Ammon's horn (tissue), 1 donor: ENCODE measurements at places on chromosomes 3 and 15.

DNA sequence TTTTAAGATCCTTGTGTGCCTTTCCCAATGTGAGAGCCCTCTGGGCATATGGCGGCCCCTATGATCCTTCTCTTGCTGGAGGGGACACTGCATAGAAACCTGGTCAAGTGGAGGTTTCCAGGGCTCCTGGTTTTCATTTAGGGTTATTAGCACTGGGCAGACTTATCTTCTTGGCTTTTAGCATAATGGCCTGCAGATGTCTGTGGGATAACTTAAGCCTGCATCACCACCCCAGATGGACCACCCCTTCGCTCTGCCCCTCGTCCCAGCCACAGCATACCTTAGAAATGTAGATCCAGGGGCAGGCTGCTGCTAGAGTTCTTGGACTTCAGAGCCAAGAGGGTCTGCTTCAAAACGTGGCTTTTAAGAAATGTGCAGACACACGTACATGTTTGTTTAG lies 340.3 kb upstream of the CTDSPL start:
- no peak for DNase-seq

DNA sequence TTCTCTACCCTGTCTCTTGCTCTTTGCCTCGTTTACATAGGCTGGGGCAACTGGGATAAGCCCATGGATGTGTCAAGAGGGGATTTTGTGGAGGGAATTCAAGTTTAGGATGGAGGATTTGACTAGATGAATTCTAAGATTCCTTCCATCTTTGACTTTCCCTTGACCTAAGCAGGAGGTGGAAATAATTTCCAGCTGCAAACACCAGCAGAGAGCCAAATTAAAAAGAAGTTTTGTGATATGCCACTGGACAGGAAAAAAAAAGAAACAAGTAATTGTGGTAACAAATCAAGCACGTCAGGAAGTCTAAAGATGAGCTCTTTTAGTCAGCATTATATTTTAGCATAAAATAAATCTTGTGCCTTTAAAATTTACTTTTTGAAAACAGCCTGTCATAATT lies 49.8 kb downstream of the KCNMB2 start:
- DNase-seq, result no peak

- DNase-seq, result no peak
Measured at GRCh38 chr3:152688313-152688712, 146.6 kb upstream of the P2RY1 start.

DNA sequence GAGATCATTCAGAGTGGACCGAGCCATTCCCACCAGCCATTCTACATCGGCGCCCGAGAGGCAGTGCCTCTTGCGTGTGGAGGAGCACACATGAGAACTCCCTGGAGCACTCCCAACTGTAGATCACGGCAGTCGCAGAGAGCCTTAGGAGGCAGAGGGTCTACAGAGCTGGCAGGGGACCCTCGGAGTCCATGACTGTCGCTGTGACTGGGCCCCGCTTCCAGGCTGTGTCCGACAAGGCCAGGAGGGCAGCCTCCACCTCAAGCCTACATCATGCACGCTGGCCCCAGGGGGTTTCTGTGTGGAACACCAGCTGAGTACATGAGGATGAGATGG lies 159.0 kb downstream of the CHSY1 start:
- DNase-seq, result no peak

DNA sequence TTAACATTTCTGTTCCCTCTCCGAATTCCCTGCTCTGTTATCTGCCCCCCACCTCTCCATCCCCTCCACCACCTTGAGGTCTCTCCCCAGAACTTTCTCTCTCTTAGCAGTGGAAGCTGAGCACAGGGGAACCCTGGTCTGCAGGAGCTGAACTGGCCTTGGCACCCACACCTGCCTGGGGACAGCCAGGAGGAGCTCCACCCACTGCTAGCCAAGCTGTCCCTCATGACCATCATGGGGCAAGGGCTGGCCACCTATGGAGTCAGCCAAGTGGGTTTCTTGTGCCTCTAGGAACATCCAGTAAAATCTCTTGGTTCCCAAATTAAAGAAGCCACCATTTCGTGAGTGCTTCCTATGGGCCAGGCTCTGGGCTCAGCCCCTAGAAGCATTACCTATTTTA lies 276.4 kb upstream of the TLE3 start:
- DNase-seq, result no peak

DNA sequence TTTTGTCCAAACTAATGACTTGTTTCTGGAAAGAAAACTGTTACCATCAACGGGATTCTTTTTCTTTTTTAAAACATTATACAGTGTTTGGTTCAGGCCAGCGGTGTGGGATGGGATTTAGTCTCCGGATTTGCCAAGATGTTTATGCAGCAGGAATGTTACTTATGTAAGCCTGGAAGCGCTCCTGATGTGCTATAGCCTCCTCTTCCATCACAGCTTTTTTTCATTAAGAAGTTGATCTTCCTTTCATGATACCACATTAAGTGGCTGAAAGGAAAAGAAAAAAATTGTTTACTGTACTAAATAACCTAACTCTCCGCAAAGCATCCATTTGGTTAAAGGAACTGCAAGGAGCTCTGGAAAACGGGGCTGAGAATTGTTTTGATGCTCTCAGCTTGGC lies 120.5 kb upstream of the ALDH1A3 start:
- DNase-seq, result no peak

DNA sequence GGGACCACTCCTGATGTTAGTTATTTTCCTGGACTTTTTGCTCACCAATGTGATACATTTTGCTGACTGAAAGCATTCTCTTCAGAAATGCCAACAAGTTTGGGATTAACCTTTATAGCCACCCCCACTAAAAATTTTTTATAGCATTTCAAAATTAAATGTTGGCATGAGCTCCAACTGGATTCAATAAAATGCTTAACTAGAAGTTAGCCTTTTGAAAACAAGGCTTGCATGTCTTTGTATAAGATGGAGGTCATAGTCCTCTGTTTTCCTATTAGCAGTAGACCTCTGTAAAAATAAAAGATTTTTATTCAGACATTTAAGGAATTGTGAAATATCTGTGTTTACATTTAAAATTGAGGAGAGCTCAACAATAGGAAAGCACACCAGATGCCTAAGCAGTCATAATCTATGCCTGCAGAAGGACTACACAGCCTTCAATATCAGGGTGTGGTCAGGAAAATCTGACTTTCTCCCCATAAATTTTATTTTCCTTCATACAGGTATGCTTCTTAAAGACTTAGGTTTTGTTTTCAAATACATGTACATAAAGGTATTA lies 87.2 kb downstream of the DNAJC13 start:
- no peak for DNase-seq

- DNase-seq, result no peak
Measured at GRCh38 chr3:3353153-3353552, 173.7 kb upstream of the CRBN start.

- DNase-seq, result no peak
Measured at GRCh38 chr15:42510258-42511006, 15.0 kb downstream of the SNAP23 start.

GRCh38 chr3:189834462-189834861 lies 203.3 kb downstream of the TP63 start:
- no peak for DNase-seq

GRCh38 chr15:80231371-80231770 lies 20.6 kb downstream of the CTXND1 start:
- no peak for DNase-seq

DNA sequence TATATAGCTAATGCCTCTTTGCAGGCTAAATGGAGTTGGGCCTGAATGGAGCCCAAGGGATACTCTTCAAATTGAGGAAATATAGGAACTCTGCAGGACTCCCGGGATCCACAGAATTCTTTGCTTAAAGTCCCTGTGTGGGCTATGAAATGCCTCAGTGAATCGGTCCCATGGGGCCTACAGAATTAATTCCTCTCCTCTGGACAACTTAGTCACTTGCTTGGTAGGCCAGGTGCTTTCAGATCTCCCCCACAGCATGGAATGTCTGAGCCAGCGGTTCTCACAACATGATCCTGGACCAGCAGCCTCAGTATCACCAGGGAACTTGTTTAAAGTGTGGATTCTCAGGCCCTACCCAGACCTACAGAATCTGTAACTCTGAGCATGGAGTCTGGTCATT lies 15.1 kb upstream of the PRICKLE2 start:
- no peak for DNase-seq

- no peak for DNase-seq
Measured at GRCh38 chr15:62415498-62415897, 250.4 kb upstream of the C2CD4B start.

GRCh38 chr3:73964818-73965217 lies 340.1 kb upstream of the PDZRN3 start:
- no peak for DNase-seq

DNA sequence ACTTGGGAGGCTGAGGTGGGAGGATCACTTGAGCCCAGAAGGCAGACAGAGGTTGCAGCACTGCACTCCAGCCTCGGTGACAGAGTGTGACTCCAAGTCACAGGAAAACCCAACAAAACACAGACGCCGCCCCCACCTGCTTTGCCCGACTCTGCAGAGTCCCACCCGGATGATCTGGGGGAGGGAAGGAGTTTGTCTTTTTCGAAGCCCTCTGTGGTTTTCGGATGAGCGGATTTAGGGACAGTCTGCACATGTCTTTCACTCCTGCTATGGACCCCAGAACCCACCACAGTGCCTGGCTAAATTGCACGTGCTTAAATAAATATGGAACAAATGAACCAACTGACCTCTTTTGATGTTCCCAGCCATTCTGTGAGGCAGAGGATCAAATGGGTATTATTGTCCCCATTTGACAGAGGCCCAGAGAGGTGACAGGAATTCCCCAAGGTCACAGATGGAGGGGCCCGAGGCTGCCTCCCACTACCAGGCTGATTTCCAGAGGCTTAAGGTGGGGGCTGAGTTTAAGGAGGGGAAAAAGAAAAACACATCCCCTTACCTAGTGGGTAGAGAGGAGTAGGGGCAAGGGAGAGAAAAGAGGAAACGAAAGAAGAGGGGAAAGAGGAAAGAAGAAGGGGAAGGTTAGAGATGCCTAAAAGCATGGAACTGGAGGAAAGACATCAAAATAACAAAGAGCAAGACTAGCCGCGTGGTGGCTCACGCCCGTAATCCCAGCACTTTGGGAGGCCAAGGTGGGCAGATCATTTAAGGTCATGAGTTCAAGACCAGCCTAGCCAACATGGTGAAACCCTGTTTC lies 59.4 kb upstream of the TFRC start:
- DNase-seq, result no peak

- DNase-seq, result no peak
Measured at GRCh38 chr3:9903904-9904303, 1.3 kb downstream of the IL17RE start.

DNA sequence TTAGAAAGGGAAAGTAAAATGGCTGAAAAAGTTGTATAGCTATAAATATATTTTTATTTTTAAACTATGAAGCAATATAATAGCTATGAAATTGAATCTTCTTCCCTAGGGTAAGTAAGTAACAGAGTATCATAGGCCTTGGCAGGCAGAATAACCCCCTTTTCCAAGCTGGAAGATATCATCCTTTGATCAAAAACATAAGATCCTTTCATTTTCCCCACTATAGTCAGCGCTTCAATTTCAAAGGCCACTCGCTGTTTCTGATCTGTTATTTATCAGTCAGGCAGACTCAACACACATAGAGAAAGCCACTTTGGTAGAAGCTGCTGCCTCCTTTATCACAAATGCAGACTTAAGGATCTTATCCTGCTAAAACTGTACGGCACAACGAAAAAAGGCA lies 74.0 kb upstream of the UBE2E2 start:
- DNase-seq, result no peak

GRCh38 chr3:188974856-188975599 lies 196.7 kb upstream of the TPRG1 start:
- no peak for DNase-seq

- no peak for DNase-seq
Measured at GRCh38 chr15:93466380-93466779, 377.4 kb upstream of the RGMA start.

DNA sequence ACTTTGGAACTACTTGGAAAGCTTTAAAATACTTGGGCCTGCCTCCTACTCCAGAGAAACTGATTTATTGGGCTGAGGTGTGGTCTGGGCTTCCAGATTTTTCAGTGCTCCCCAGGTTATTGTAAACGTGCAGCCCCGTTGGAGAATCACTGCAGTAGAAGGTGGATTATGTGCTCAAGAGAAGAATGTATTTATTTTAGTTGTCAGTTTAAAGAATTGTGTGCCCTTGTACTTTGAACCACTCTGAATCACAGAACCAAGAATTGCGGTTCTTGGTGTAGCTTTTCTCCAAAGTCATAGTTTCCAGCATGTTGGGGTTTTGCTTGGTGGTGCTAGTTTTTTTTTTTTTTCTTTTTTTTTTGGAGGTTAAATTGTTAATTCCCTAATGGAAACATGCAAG lies 1.6 kb downstream of the TATDN2 start:
- DNase-seq, result no peak

GRCh38 chr3:81741216-81741615 lies 20.2 kb downstream of the GBE1 start:
- no peak for DNase-seq
